ENCODE measurements at places on chromosomes 3 and 15.

- DNase-seq: no peak
Measured at GRCh38 chr3:76866729-76867408, 173.0 kb upstream of the ROBO2 start.

- no peak for DNase-seq
Measured at GRCh38 chr15:91209726-91210125, 109.7 kb downstream of the SV2B start.

DNA sequence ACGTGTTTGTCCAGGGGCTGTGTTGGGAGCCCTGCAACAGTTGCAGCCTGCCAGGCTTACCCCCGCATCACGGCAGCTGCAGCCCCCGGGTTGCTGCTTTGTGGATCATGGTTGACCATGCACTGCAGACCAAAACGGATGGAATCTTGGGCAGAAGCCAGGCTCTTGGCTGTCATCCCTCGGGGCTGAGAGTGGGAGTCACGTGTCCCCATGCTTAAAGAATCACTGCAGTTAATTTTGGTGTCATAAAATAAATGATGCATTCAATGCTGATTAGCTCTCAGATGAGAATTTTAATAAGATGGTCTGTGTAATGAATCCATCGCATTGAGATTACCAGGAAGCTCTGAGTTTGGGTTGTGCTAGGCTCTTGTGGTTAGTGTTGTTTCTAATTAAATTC is 115.6 kb downstream of the CHDH start:
- peak; percentile 11 for DNase-seq

DNA sequence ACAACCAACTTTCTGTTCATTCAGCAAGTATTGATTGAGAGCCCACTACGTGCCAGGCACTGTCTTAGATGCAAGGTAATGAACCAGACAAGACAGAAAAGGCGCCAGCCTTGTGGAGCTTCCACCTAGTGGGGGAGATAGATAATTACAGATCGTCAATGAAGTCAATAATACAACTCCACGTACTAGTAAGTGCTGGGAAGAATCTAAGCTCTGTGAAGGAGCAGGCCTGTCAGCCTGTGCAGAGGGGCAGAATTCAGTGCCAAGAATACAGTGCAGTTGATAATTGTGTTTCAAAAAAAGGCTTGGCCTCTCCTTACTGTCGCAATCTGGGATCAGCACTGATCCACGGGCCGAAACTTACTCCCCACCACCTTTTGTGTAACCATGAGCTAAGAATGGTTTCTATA is 186.3 kb downstream of the FEZF2 start:
- no peak for DNase-seq

- peak; percentile 11 for DNase-seq
Measured at GRCh38 chr15:58980351-58980939, 7.0 kb upstream of the RNF111 start.

GRCh38 chr3:82145742-82146141 is 384.3 kb upstream of the GBE1 start:
- DNase-seq: no peak

DNA sequence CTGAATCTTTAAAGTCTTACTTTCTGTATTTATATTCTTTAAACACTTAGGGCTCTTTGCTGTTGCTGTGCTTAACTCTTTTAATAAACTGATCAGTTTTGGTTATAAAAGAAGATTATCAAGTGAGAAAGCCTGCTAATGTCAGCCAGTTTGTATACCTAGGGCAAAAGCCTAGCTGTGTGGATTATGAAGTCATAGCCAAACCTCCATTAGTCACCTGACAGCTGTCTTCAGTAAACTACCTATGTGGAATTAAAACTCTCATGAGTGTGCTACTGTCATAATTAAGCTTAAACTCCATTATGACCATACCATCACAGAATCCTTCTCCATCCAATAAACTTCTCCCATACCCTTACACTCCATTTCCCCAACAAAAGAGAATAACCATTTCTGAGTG is 762.7 kb downstream of the NTRK3 start:
- DNase-seq: no peak

DNA sequence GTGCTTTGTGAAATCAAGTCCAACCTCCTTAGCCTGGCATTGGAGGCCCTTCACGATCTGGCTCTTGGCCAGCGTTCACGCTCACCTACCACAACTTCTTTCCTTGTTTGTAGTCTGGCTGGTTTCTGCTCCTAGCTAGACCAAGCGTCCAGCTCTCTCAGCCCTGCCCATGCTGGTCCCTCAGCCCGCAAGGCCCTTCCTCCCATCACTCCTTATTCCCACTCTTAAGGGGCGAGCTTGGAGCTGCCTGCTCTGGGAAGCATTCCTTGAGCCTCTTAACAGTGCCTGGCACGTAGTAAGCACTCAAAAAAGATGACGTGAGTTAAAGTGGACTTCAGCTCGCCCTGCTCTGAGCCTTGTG is 8.7 kb downstream of the SLC6A6 start:
- DNase-seq: no peak

DNA sequence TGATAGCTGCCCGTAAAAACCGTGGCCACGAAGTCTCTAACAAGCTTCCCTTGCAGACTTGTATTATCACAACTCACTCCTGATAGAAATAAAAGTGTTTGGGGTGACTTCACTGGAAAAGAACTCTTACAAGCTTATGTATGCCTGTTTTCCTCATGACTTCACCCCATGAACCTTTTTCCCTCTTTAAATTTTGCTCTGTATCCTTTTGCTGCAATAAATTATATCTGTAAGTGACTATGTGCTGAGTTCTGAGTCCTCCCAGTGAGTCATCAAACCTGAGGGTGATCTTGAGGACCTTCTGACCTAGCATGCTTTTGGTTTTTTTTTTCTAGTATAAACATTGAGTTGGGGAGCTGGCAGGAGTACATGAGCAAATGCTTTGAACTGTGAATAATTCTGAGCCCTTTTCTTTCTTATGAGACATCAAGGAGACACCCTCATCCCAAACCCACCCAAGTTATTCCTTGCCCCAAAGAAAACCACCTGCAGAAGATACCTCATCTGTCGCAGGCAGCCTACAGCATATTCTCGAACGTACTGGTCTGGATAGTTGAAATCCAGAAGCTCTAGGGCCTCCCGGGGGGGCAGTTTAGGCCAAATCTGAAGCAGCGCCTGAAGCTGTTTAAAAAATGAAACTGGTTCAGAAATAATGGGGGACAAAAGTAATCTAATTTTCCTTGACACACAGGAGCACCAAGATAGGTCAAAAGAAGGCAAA is 85.9 kb downstream of the FAIM start:
- DNase-seq: peak; percentile 98

- DNase-seq: peak; percentile 58
Measured at GRCh38 chr3:16084887-16085286, 89.6 kb upstream of the GALNT15 start.

GRCh38 chr15:93709708-93710107 is 521.7 kb upstream of the MCTP2 start:
- DNase-seq: no peak

DNA sequence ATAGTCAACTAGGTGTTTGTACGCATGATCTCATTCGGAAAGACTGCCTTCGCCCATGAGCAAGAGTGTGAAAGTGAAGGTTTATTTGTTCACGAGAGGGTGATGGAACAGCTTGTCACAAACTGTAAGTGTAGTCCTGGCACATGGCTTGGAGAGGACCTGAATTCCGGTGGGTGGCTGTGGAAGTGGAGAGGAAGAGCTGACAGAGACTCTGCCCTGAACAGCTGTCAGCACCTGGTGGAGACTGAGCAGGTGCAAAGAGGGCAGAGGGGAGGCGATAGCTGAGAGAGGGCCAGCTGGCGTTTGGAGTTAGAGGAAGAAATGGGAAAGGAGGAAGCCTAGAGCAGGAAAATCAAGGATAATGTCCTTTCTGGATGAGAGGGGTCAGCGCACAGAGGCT is 155.7 kb downstream of the EEFSEC start:
- DNase-seq: no peak

DNA sequence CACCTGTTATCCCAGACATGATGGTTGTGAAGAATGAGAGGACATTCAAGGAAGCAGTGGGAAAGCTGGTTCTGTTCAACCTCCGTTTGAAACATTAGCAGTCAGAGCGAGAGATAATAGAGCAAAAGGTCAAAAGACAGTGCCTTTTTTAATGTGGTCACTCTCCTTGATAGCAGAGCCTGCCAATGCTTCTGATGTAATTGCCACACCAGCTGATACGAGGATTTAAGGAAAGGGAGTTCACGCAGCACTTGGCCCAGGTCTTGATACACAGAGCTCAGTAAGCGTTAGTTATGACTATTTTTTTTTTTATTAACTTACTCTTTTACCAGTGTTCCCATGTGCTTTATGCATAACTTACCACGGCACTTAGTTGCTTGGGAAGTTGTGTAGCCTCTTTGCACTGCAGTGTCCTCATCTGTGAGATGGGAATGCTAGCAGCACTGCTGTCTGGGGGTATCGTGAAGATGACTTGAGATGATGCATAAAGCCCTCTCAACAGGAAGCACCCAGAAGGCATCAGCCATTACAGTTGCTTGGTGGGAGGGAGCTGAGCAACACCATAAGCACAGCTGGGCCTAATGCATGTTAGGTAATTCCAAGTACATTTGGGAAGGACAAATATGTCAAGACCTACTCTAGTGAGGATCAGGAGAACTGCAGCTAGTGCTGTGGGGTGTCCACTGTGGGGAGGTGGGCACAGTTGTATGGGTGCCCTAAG is 123.3 kb upstream of the RASGRP1 start:
- no peak for DNase-seq

DNA sequence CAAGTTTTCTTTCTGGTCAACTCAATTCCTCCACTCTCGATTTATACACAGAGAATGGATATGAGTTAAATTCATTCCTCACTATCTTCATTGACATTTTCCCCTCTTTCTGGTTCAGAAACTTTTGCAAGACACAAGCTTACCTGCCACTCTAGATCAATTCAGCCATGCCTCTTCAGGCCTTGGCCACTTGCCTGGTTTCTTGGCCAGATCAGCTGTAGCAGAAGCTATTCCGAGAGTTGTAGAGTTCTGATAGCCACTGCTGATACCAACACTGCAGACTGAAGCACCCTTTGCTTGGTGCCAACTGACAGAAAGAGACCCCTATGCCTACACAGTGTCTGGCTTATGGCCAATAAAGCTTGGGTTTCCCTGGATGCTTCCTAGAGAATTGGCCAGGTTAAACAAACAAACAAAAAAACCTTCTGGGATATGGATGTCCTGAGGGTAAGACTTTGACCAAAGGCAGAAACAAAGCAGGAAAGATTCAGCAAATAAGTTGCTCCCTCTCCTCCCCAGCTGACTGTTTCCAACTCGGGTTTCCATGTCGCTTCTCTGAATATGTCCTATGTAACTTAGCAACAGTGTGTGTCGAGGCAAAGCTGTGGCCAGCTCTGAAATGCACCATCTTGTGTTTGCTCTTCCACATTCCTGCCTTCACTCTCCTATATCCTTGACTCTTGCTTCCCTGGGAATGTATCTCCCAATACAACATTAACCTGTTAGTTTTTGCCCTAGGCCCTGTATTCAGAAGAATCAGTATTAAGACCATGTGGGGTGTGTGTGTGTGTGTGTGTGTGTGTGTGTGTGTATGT is 521.6 kb downstream of the EPHA3 start:
- no peak for DNase-seq

DNA sequence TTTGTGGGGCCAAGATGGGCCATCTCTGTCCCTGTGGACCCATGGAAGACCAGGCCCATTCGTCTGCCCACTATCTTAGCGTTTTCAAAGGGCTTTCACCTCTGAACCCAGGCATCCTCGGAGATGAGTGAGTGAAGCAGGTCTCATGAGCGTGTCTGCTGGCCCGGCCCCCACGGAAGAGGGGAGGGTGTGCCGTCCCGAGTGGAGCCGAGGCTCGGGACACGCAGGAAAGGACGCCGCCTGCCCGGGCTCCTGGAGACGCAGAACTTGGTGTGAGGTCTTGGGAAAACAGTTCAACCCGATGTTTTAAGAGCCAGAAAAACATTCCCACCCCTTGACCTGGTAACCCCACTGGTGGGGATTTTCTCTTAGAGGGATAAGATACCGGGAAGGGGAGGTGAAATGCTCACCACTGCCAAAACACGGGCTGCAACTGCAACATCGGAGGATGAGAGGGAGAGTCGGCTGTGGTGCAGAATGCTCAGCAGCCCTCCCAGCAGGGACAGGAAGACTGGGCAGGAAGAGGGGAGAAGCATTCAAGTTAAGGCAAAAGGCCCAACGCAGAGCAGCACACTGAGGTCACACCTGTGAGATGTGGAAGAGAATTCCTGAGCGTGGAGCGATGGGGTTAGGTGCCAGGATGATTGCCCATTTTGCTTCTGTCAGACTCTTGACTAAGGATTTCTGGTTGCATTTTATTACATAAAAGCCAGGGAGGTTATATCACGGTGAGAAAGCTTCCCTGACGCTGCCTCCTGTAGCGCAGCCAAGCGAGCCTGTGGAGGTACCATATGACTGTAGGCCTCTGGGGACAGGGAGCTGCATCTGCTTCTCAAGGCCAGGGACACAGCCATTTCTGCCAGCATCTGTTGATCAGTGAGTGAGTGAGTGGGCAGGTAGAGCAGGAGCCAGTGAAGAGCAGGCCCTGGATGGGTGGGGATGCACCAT is 14.1 kb upstream of the STAB1 start:
- no peak for DNase-seq

GRCh38 chr15:55891196-55891595 is 102.2 kb downstream of the NEDD4 start:
- DNase-seq: no peak

- no peak for DNase-seq
Measured at GRCh38 chr15:75606711-75607699, 18.5 kb downstream of the SNUPN start.

Data from HFFc6 (cell line).